Anterior cingulate cortex (tissue), 58 donors: ENCODE measurements at places on chromosomes 16 and 17.

DNA sequence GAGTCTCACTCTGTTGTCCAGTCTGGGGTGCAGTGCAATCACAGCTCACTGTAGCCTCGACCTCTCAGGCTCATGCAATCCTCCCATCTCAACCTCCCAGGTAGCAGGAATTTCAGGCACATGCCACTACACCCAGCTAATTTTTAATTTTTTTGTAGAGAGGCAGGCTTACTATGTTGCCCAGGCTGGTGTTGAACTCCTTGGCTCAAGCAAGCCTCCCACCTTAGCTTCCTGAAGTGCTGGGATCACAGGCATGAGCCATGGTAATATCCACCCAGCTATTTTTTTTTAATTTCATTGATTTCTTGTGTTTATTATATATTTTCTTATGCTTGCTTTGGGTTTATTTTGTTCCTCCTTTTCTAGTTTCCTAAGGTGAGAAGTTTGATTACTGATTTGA, 33.9 kb upstream of the NACA2 start:
- DNase-seq, result no peak

DNA sequence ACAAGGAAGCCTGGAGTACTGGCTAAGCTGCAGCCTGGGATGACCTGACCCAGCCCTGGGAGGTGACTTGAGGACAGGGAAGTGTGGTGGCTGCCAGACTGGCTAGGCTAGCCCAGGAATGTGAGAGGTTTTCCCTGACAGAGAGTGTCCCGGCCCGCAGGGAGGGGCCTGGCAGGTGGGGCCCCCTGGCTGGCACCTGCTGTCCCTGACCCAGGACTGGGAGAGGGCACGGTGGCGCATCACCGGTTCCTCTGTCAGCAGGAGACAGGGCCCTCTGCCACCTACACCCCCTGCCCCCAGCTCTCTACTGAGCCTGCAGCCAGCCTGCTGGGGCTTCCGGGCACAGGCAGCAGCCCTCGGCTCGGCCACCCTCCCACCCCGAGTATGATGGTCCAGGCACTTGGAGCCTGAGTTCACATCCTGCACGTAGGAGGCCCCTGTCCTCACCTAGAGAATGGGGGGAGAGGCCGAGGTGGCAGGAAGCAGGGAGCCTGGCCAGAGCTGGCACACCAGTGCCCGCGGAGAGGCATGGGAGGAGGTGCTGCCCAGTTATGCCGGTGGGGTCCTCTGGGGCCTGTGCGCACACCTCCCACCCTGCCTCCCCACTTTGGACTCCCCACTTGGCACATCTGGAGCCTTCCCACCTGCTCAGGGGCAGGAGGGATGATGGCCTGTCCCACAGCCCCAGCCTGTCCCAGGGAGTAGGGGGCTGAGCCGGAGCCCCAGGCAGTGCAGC, 528 bp downstream of the PRSS27 start:
- DNase-seq, result no peak

DNA sequence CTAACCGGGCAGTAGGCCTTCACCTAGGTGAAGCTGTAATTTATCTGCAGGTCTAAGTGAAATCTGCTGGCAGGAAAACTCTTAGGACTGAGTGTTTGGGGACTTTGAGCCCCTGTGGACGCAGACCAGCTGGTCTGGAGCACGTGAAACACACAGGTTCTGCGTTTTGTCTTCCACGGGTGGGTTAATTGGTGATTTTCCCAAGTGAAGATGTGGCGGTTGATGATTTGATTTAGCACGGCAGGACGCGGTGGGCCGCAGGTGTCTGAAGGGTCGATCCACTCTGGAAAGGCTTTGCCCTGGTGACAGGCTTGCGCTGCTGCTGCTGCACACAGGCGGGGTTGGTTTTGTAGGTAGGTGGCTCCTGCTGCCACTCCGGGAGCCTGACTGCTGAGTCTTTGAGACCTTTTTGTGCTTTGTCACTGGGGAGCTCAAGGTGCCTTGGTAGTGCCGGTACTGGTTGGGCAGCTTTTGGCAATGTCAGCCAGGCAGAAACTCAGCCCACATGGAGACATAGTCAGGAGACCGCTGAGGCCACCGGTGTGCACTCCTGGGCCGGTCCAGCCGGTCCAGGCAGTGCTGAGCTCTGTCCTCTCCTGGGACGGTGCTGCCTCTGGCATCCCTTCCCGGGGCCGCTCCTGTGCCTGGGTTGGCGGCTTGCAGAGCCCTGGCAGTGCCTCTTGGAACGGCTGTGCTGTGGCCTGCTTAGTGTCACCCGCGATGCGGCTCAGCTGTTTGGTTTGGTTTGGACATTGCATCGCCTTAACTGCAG, 2.3 kb downstream of the BAIAP2 start:
- no peak for DNase-seq

GRCh38 chr16:715477-716199, 720 bp downstream of the METRN start:
- no peak for DNase-seq

GRCh38 chr16:88405216-88406060, 22.7 kb downstream of the ZNF469 start:
- DNase-seq, result peak; percentile 30

DNA sequence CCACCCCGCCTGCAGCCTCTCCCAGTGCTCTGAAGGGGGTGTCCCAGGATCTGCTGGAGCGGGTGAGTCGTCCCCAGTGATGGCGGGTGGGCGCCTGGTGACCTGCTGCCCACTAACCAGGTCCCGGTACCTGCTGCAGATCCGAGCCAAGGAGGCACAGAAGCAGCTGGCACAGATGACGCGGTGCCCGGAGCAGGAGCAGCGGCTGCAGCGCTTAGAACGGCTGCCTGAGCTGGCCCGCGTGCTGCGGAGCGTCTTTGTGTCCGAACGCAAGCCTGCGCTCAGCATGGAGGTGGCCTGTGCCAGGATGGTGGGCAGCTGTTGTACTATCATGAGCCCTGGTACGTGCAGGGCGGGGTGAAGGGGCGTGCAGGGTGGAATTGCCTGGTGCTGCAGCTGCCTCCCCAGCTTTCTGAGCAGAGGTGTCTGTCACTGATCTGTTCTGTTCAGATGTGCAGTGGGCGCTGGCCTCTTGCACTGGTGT, 3.6 kb downstream of the CDT1 start:
- DNase-seq, result no peak

- DNase-seq, result no peak
Observed at GRCh38 chr17:28492352-28493310, 13.5 kb upstream of the FOXN1 start.

DNA sequence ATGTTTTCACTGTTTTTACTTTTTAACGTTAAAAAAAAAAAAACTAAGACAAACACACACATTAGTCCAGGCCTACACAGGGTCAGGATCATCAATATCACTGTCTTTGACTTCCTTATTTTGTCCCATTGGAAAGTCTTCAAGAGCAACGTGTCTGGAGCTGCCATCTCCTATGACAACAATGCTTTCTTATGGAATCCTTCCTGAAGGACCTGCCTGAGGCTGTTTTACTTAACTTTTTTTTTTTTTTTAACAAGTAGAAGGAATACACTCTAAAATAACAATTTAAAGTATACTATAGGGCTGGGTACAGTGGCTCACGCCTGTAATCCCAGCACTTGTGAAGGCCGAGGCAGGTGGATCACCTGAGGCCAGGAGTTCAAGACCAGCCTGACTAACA, 71.8 kb upstream of the BCAR1 start:
- no peak for DNase-seq

GRCh38 chr17:28948342-28948741, 3.0 kb downstream of the PHF12 start:
- DNase-seq, result no peak

DNA sequence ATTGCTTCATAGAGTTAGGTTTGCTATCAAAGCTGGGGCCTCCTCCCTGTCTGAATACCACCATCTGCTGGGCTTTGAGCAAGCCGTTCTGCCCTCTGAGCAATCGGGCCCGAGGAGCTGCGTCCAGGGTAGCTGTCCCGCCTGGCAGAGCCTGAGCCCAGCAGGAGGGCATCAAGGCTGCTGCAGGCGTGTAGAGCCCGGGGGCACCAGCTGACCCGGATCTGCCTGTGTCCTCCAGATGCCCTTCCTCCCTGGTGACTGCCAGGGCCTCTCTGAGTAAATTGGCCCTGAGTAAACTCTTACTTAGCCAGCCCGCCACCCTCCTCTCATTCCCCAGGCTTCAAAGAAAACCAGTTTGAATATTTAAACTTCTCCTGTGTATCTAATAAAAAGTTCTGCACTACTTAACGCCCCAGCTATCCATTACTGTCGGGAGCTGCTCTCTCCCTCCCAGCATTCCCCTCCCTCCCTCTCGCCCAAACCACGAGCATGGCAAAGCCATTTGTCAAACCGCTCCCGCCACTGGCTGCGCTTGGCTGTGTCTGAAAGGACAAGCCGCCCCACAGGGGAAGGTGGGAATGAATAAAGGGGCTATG, 16.4 kb downstream of the CDK5RAP3 start:
- peak; percentile 12 for DNase-seq

DNA sequence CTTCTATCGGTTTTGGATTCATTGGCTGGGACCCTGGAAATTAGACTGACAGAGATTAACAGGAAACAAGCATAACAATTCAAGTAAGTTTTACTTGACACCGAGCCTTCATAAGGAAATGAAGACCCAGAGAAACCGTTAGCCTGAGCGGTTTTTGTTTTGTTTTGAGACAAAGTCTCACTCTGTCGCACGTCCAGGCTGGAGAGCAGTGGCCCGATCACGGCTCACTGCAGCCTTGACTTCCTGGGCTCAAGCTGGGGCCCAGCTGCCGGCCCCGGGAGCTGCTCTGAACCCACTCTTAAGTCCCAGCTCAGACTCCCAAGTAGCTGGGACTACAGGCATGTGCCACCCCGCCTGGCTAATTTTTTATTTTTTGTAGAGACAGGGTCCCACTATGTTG, 321.3 kb downstream of the SEC14L1 start:
- DNase-seq, result no peak

GRCh38 chr16:69465881-69466280, 41.5 kb downstream of the CYB5B start:
- DNase-seq, result no peak

DNA sequence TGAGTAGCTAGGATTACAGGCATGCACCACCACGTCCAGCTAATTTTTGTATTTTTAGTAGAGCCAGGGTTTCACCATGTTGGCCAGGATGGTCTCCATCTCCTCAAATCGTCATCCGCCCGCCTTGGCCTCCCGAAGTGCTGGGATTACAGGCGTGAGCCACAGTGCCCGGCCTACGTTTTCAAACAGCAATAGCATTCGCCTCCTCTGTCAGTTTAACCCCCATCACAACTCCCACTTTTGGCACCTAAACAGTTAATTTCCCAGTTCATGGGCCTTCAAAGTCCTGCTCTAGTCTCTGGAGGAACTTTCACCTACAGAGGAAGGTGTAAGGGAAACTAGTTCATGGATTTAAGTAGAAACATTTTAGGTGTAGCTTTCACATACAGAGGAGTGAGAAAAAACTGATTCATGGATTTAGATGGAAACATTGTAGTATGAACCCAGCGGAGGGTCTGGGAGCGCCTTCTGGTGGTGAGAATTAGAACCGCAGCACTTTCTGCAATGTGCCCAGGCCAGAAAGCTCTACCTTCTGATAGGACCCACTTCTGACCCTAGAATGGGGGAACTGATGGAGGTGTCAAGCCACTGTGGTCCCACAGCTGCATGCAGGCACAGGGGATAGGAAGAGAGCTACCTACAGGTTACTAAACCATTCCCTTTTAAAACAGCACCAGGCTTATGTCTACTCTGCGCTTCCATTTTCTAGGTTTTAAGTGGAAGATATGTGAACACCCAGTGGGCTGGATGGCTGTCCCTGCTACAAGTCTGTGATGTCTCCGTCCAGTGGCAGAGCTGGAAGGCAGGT, 12.0 kb upstream of the MEOX1 start:
- DNase-seq, result peak; percentile 50

DNA sequence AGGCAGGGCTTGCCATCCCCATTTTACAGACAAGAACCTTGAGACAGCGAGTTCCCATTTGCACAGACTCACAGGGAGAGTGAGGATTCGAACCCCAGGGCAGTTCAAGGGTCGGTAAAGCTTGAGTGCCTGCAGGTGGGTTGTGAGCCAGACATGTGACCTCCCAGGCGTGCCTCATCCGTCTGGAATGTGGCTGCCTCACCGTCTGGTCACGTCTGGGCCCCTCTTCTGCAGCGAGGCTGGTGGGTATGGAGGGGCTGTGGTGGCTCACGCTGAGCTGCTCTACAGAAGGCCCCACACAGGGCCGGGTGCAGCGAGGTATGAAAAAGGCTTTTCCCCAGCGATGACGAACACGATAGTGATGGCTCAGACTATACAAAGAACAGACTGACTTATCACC, 35.8 kb upstream of the LHX1 start:
- no peak for DNase-seq

DNA sequence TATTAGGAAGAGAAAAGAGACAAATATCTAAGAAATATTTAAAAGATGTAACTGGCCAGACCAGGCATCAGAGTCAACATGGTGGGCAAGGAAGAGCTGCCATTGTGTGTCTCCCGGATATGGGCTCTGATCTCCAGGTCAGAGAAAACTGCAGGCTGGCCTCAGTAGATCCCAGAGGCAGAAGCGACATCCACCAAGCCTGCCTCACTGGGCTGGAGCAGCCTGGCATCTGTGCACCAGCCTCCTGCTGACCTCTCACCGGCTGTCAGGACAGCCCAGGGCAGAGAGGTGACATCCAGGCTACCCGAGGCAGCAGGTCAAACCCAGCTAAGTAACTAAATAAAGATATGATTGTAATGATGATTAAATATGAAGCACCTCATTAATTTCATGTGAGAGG, 162.8 kb upstream of the TNRC6C start:
- no peak for DNase-seq

DNA sequence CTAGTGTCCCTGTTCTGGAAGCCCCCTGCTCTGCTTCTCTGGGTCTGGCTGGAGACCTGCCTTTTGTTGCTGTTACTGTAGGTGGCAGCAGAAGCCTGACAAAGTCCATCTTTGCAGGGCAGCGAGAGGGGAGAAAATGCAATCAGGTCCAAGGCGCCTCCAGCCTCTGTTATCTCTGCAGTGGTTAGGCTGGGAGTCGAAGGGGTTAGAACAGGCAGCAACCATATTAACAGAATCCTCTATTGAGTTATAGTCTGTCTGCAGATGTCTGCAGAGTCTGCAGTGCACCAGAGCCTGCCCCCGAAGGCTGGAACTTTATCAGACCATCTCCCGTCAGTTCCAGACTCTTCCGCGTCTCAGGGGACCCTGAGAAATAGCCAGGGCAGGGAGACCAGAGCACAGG, 404.9 kb upstream of the EEF2KMT start:
- no peak for DNase-seq

GRCh38 chr17:79831265-79832217, 7.7 kb downstream of the CBX4 start:
- peak; percentile 74 for DNase-seq

DNA sequence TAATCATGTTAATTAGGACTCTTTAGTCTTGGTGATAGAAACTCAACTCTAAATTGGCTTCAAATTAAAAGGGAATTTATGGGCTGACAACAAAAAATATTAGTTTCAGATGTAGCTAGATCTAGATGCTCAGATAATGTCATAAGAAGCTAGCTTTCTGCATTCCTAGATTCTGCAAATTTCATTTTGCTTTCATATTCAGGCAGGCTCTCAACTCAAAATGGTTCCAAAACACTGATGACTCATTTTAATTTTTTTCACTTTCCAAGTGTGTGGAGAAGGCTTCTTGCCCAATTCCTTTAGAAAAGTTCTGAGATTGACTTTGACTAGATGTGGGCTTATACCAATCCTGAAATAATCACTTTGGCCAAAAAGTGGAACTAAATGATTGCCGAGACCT, 236.7 kb upstream of the GOT2 start:
- DNase-seq, result no peak

GRCh38 chr16:61362585-61362984, 673.7 kb downstream of the CDH8 start:
- DNase-seq, result no peak

- no peak for DNase-seq
Observed at GRCh38 chr16:28038409-28038808, 25.1 kb downstream of the GSG1L start.

- DNase-seq, result no peak
Observed at GRCh38 chr16:70304892-70305448, 6.0 kb downstream of the DDX19B start.

- DNase-seq, result no peak
Observed at GRCh38 chr17:63790057-63790456, 16.1 kb downstream of the DDX42 start.
